ENCODE measurements at places on chromosomes 3 and 15.

DNA sequence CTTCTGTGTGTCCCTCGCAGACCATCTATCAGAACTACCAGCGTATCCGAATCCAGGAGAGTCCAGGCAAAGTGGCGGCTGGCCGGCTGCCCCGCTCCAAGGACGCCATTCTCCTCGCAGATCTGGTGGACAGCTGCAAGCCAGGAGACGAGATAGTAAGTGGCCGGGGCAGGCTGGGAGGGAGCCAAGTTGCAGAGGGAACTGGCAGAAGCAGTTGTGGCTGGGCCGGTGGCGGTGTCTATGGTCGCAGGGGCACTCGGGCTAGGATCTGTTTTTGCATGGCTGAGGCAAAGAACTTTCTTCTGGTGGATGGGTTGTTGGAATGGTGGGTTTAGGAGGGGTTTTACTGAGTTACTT, 10.1 kb downstream of the MCM2 start:
- DNase-seq: no peak

GRCh38 chr3:120516136-120516535, 65.3 kb upstream of the FSTL1 start:
- no peak for DNase-seq

- DNase-seq: no peak
These were observed 7.5 kb downstream of the ZNF148 start for GRCh38 chr3:125367403-125368230.

DNA sequence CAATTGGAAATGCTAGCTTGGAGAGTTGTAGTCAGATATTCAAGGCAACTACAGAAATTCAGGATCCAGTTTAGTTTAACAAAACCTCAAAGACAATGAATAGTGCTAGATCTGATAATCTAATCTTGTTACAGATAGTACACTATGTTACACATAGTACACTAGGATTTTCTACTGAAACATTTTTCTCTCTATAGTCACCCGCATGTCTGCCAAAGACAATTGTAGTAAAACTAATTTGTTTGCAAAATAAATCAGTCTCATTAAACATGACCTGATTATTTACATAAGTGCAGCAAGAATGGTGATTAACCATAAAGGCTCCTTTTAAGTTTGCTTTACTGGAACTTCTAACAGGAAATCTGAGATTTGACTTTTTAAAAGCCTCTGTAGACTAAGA, 52.0 kb downstream of the ILDR1 start:
- no peak for DNase-seq
